GM04504 (cell line): ENCODE measurements at places on chromosomes 1 and 21.

GRCh38 chr1:184802354-184803179 is 47.9 kb upstream of the EDEM3 start:
- DNase-seq: no peak

DNA sequence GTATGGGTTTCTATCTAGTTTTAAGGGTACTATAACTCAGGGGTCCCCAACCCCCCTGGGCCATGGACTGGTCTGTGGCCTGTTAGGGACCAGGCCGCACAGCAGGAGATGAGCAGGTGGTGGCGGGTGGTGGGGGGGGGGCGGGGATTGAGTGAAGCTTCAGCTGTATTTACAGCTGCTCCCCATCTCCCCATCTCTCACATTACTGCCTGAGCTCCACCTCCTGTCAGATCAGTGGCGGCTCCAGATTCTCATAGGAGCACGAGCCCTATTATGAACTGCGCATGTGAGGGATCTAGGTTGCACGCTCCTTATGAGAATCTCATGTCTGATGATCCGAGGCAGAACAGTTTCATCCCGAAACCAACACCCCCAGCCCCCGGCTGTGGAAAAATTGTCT is 95.1 kb upstream of the SLC45A1 start:
- DNase-seq: no peak

DNA sequence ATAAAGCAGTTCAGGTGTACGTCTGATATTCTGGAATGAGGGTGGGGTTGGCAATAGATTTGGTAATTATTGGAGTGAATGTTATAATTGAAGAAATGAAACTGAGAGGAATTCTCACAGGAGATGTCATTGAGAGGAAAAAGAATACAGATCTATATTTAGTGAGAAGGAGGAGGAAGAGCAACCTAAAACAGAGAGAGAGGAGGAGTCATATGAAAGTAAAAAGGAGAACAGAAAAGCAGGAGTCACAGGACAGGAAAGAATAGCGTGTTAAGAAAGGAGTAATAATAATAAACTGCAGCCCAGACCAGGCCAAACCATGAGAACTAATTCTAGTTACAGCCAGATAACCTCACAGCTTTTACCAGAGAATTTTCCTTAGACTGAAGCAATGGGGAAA is 62.7 kb upstream of the MROH9 start:
- no peak for DNase-seq

DNA sequence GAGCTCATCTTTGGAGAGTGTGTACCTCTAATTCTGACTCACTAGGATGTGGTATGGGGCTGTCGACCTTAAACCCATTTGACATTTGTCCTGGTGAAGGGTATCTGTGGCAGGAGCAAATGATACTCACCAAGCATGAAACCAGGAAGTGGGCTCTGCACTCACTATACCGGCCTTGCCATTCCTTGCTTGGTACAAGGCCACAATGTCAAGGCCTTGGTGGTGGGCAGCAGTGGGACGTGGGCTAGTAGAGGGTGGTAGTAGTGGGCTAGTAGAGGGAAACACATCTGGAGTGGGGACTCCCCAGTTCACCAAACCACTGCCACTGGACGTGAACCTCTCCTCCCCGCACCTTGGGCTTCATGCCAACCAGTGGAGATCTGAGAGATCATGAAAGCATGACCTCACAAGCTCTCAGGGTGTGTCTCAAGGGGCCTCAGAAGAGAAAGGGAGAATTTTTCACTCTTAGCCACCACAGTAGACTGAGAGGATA is 11.5 kb downstream of the TNFSF4 start:
- DNase-seq: no peak

DNA sequence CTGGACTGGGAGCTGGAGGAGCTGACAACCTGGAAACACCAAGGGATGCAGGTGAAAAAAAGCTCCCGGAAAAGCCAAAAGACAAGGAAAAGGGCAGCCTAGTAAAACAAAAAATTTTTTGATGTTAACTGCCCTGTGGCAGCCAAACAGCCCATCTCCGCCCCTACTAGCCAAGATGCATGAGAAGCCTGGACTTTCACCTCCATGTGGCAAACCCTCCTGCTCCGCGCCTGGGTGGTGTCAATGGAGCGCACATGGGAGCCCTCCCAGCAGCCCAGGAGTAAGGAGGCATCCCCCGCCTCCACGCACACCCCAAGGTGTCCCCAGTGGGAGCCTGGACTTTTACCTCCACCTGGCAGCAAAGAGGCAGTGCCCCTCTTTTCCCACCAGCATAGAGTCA is 30.5 kb downstream of the LEMD1 start:
- DNase-seq: no peak
